ENCODE measurements at places on chromosomes 1 and 21.

DNA sequence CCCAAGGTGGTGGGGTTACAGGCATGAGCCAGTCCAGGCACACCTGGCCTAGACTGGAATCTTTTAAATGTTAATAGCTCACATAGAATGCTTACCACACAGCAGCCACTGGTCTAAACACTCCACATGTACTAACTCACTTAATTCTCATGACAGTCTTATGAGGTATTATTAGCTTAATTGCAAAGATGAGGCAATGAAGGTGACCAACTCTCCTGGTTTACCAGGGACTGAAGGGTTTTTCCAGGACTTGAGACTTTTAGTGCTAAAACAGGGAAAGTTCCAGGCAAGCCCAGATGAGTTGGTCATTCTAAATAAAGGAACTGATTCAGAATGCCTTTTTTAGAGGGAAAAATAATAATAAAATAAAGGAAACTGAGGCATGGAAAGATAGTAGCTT, 7.0 kb upstream of the STMN1 start:
- no peak for DNase-seq

GRCh38 chr1:244964112-244964971, 100.0 kb upstream of the HNRNPU start:
- DNase-seq: peak; percentile 18

GRCh38 chr1:79777481-79778219, 771.1 kb upstream of the ADGRL4 start:
- DNase-seq: no peak

DNA sequence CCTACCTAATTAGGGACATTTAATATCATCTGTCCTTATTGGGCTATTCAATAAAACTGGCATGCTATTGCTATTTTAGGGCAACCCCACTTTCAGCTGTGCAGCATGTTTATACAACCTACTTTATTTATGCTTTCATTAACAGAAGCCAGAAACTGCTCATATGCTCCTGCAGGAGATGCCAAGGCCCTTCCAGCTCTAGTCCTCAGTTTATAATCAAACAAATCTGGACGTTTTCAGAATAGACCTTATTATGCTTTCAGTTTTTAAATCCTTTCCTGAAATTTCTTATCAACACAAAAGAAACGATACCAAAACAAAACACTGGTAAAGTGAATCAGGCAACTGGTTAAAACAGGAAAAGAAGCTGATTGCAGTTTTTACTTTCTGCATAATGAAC, 53.2 kb downstream of the PTGS2 start:
- no peak for DNase-seq

DNA sequence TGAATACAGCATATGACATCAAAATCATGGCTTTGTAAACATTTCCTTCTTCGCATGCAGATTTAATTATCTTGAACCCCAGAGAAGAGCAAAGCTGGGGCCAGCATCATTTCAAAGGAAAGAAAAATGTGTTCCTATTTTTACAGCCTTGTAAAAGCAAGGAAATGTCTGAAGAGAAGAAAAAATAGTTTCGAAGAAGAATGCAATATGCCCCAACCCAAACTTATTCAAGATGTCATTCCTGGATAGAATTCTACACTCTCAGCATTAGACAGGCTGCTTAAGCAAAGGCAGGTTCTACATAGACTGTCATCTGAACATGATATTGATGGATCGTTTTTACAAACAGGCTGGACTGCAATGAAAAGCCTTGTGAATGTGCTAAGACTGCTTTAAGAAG, 900.8 kb downstream of the TTLL7 start:
- DNase-seq: no peak
